ENCODE measurements at places on chromosomes 2 and 18. TPM values are rescaled to one million over a fixed set of nuclear protein-coding genes. Genes with fewer than 3 reads are reported as not detected.
A peak's percentile ranks its signal among the peaks of the same experiment; 100 is the strongest.

The GAL3ST2 gene
- total RNA-seq, result not detected

GRCh38 chr2:229344151-229344551 lies 73.1 kb upstream of the PID1 start:
- no peak for DNase-seq

DNA sequence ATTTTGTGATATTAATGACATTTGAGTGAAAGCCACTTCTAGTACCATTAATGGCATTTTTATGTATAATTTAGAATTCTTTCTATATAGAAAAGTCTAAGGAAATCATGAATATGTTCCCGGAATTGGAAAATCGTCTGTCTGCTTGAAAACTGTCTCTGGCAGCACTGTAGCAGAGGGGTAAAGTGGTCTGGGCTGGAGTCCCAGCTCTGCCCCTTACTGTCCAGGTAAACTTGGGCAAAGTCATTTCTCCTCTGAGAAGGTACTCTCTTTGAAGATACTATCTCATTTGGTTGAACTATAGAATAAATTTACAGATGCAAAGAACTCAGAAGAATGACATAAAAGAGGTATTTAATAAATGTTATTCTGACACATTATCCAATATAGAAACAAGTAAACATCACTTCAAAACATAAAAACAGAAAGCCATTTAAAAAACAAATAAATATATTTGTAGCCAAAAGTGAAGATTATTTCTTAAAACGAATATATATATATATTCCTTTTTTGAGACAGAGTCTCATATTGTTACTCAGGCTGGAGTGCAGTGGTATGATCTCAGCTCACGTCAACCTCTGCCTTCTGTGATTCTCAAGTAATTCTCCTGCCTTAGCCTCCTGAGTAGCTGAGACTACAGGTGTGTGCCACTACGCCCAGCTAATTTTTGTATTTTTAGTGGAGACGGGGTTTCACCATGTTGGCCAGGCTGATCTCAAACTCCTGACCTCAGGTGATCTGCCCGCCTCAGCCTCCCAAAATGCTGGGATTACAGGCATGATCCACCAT lies 149.8 kb upstream of the ITGA4 start:
- DNase-seq, result no peak

DNA sequence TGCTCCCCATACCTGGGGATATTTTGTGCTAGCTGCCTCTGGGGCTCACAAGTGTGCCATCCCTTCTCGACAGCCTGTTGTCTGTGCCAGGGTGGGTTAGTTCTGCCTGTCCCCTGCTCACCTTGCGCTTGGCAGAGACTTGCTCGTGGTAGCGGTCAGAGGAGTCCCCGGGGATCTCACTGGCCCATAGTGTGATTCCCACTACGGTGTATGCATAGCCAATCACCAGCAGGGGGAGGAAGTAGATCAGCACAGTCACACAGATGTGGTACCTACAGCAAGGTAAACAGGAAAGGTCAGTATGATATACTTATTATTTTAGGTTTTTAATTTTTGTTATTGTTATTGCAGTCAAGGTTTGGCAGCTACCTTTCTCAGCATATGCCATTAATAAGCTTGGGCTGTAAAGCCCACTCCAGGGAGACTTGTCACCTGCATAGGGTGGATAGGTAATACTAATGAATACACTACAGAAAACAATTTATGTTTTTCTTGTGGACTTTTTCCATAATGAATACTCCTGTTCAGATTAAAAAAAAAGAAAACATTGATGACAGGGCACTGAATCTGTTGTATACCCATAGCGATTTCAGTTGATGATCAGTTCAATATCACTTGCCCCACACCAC lies 95.2 kb downstream of the POLE4 start:
- DNase-seq, result no peak

- no peak for DNase-seq
Observed at GRCh38 chr2:217195658-217196446, 336.0 kb upstream of the TNP1 start.

DNA sequence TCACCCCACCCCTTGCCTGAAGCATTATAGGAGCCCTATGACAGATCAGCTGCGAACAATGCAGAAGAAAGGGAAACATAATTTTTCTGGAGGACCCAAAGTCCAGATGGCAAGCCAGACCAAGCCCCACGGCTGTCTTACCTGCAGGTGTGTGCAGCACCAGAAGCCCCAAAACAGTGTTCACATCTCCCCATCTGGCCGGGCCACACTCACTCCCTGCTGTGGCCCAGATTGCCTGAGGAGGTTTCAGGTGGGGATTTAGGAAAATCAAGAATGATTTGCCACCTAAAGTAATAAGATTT lies 11.7 kb upstream of the STK17B start:
- no peak for DNase-seq

The COX7A2L gene
- 58.7 TPM for total RNA-seq

- DNase-seq, result no peak
Observed at GRCh38 chr2:64501946-64502345, 22.2 kb upstream of the AFTPH start.

DNA sequence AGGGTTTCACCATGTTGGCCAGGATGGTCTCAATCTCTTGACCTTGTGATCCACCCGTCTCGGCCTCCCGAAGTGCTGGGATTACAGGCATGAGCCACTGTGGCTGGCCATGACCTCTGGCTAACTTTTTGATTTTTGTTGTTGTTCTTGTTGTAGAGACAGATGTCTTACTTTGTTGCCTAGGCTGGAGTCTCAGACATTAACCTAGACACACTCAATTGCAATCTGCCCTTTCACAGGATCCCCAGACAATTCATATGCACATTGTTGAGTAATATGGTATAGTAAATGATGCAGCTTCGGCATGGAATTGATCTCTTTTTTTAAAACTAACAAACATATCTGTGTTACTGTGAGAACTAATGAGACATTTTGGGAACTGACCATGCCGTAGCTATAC lies 130.5 kb upstream of the CCDC195 start:
- no peak for DNase-seq

GRCh38 chr2:75480971-75481836 lies 79.5 kb downstream of the EVA1A start:
- DNase-seq, result no peak

- DNase-seq, result no peak
Observed at GRCh38 chr2:129074298-129074920, 755.7 kb upstream of the HS6ST1 start.

DNA sequence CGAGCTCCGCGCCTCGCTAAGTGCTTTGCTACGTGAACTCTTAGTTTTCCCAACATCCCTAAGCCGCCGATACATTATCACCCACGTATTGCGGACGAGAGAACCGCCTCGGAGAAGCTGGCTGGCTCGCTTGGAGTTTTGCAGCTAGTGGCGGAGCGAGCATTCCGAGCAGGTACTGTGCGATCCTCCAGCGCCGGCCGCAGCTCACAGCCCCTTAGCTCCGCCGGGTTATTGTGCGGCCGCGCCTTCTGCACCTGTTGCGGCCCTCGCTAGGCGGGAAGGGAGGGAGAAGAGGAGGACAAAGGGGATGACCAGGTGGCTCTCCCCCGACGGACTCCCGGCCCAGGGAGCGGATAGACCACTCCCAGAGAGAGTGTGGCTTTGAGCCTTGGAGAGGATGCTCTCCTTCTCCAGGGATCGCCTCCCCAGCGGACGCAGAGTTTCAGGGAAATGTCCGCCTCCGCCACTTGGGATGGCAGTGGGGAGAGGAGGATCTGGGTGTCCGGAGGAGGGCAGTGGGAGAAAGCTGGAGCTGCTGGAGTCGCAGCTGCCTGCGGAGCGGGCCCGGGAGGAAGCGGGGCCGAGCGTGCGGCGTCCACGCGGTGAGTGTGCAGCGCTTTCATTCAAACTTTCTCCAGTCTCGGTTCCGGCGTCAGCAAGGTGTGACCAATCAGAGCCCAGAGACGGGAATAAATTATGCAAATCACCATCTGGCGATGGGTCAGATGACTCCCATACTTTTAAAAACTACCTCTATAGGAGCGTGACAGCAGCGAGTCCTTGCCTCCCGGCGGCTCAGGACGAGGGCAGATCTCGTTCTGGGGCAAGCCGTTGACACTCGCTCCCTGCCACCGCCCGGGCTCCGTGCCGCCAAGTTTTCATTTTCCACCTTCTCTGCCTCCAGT lies at the start of gene LIPG:
LIPG (plus strand) TSS at position 769 of the 905 bp plus-strand sequence. CDS start 252 bp downstream, outside the sequence.
- no peak for DNase-seq

The PIGN gene
- total RNA-seq, result 23.7 TPM

DNA sequence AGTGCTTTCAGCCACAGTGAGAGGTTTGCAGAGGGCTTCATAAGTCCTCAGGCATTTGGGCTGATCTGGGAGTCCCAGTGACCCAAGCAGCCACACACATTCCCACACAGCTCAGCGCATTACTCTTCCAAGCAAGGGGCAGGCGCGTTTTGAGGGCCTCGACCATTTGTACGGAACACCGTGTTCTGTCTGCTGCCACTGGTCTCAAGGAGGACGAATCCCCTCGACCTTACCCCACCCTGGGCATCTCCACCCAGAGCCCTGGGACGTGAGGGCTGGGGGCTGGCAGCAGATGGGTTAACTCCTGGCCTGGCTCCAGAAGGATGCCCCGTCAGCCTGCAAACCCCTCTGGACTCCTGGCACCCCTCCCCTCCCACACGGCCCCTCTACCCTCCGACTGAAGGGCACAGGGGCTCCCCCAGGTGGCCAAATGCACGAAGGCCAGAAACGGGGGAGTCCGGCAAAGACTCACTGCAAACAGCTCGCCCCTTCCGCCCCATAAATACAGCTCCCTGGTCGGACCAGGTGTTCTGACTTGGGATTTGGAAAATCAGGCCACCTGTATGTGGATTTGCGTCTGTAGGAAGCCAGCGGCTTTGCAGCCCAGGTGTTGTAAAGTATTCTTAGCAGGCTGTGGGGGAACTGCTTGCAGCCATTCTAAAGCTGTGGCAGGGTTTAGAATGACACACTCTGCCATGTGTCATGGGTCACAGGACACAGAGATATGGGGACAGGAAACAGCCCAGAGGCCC lies 33.6 kb upstream of the PTMA start:
- peak; percentile 91 for DNase-seq

DNA sequence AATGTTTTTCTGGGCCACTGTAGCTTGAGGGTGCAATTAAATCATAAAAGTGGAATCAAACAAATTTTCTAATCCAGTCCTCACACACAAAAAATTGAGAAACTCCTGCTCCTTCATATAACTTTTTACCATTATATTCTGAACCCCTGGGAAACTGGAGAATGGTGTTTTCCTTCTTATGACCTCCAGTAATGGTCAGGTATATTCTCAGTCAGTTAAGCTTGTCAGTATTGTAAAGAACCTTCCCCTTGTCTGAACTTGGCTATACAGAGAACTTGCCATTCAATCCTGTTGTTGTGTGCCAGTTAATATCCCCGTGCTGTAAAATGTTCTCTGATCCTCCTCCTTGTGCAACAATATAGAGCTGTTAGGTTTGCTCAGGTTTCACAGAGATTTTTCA lies 39.5 kb downstream of the ZNF804A start:
- no peak for DNase-seq

DNA sequence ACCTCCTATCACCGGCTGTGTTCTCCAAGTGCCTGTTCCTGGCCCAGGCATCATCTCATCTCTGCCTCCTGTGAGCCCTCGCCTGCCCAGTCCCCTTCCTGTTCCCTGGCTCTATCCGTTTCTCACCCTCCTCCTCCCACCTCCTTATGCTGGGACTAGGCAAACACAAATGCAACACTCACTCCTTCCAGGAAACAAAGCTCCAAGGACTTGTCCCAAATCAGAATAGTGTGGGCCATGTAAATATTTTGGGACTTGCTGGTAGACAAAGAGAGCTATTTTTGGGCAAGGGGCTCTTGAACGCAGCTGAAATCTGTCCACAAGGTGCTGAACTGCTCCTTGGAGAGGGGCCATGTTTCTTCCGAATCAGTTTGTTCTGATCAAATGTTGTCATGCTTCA lies 25.3 kb downstream of the MBP start:
- DNase-seq, result no peak

- no peak for DNase-seq
Observed at GRCh38 chr2:236205867-236206645, 37.9 kb upstream of the GBX2 start.

DNA sequence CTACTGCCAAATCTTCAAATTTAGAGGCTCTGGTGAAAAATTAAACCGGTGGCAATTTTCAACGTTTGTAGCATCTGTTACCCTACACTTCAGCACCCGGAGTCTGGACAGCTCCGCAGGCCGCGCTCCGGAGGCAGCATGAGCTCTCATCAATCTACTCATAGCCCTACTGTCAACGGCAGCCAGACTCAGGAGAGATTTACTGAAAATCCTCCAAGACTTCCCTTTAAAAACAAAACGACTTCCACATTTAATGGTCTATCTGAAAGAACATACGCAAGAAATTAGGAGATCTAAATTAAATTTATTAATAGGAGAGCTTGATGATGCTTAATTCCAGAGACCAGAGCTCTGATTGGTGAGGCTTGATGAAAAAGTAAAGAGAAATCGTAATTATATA lies 970 bp upstream of the ADCYAP1 start:
- peak; percentile 87 for DNase-seq

The IL1F10 gene
- total RNA-seq, result not detected

DNA sequence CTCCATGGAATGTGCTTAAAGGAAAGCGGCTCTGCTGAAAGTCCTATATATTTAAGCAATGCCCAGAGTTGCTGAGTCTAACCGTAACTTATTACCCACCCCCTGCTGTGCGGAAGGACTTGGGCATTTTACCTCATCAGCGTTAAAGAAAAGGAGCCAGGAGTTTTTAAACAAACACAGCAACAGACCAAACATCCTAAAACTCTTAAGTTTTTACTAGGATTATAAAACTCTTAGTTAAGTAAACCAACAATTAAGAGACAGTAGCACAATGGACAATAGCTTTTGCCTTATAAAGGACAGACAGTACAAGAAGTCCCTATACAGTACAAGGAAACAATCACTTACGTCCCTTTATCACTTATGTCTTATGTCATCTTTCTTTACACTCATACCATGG lies 90.2 kb downstream of the ZNF521 start:
- DNase-seq, result no peak

The GALNT13 gene
- total RNA-seq, result 6.2 TPM

DNA sequence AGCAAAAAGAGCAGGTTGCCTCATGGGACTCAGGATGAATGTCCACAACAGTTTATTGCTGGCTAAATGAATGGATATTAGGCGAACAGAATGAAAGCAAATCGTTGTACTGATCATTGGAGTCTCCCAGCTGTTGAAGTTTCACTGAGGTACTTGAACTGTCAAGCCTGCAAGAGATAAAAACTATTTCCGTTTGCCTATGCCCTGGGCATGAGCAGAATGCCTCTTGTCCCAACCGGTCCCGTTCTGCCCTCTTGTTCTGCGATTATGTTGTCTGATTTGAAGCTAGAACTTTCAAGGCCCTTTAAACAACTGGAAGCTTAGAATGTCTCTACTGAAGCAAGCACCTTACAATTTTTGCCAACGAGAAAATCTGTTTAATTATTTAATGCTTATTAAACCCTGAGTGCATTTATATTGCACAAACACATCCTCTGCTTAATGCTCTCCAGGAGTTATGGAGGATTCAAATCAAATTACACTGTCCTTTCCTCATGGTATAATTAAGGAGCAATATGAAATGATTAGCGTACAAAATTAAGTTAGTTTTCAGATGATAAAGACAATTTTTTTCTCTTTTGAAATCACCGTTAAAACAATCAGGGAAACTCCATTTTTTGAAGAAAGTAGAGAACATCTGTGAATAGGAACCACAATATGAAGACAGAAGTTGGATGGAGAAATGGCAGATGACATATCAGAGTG lies 17.7 kb downstream of the QPCT start:
- DNase-seq, result no peak
